Activated CD8-positive, alpha-beta T cell treated with anti-CD3 and anti-CD28 coated beads, Interleukin-2, amount 10 ng/mL, durations not matched to agents 7 days and 5 days (primary cell): ENCODE measurements at places on chromosomes 13 and 19. TPM values are rescaled to one million over a fixed set of nuclear protein-coding genes. Genes with fewer than 3 reads are reported as not detected.

The PCP2 gene
- total RNA-seq: 1.0 TPM

The EDNRB gene
- not detected for total RNA-seq

The NCAN gene
- total RNA-seq: not detected

The PRRG2 gene
- total RNA-seq: 1.9 TPM

The ZNF667 gene
- total RNA-seq: 1.1 TPM
